ENCODE measurements at places on chromosomes 2 and 18. TPM values are rescaled to one million over a fixed set of nuclear protein-coding genes. Genes with fewer than 3 reads are reported as not detected.
A peak's percentile ranks its signal among the peaks of the same experiment; 100 is the strongest.

DNA sequence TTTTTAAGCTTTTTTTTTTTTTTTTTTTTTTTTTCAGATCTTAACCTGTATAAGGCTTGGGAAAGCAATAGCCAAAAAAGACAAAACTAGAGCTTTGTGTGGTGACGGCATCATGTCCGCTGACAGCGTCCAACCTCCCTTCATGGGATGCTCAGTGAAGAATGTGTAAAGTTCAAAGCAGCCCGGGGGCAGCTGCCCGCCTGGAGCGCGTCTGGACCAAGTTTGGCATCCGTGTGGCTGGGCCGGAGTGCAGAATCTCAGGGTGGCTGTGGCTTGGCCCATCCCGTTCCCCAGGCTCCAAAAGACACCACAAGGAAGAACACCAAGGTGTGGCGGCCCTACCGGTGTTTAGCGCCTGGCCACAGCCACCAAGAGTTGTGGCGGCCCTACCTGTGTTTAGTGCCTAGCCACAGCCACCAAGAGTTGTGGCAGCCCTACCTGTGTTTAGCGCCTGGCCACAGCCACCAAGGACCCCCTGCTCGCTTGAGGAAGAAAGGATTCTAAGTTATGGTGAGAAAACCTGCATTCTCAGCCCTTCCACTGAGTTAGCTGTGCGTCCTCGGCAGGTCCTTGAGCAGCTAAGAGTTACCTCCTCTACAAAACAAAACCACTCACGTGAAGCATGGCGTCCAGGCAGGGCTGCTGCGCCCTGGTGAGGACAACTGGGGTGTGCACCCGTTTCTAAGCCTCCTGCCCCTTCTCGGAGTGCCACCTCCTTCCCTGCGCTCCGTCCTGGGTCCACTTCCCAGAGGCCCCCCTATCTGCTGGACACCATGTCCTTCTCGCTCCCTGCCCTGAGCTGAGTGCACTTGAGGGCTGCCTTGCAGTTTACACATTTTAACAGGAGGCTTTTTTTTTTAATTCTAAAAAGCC is 103.6 kb upstream of the SALL3 start:
- DNase-seq: no peak

DNA sequence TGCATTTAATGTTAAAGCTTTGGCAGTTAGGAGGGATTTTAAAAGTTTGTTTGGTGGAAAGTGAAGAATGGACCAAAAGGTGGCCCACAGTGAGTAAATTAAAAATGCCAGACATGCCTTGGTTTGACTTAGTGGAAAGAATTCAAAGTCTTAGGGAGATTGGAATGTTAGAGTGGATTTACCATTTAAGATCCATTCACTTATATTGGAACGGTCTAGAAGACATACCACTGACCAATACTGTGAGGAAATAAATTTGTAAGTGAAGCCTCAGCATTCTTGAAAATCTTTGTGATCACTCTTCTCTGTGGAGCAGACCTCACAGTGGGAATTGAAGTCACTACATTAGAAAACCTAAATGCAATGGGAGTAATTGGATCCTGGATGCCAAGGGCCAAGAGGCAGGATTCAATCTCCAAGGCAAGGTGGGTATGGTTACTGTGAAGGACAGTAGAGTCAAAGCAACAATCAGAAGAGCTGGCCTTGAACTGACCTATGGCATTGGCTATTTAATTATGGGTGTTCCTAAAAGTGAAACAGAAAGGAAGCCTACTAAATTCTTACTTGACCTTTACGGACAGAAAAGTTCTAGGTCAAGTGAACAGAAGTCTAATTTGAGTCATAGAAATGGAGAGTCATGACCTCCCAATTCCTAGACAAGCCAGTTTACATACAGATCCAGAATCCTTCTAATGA is 40.2 kb upstream of the VRK2 start:
- DNase-seq: no peak

GRCh38 chr2:75033516-75033915 is 75.1 kb downstream of the POLE4 start:
- DNase-seq: no peak

DNA sequence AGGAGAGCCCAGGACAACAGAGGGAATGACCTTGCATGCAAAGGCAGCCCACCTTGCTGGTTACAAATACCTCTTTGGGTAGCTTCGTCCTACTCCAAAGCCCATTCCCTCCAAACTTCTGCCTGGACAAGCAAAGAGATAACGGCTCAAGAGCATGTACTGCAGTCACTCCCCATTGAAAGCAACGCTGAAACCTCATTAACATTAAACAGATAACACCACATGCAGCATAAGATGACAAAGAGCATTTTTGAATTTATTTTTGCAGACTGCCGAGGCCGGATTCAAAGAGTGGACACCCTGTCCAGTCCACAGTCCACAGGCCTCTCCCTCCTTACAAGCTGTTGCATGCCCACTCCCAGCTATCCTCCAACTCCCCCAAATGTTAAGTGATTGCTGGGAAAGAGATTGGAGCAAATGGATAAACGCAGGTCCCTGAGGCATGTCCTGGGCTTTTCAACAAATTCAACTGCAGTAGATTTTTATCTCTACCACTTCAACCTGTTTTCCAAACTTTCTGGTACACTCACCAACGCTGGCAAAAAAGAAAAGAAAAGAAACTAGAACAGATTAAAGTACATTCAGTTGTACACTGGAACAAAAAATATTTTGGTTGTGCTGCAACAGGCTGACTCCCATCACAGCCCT is 40.1 kb downstream of the MREG start:
- no peak for DNase-seq

- DNase-seq: no peak
Measured at GRCh38 chr2:109531221-109531620, 82.5 kb downstream of the SEPTIN10 start.

DNA sequence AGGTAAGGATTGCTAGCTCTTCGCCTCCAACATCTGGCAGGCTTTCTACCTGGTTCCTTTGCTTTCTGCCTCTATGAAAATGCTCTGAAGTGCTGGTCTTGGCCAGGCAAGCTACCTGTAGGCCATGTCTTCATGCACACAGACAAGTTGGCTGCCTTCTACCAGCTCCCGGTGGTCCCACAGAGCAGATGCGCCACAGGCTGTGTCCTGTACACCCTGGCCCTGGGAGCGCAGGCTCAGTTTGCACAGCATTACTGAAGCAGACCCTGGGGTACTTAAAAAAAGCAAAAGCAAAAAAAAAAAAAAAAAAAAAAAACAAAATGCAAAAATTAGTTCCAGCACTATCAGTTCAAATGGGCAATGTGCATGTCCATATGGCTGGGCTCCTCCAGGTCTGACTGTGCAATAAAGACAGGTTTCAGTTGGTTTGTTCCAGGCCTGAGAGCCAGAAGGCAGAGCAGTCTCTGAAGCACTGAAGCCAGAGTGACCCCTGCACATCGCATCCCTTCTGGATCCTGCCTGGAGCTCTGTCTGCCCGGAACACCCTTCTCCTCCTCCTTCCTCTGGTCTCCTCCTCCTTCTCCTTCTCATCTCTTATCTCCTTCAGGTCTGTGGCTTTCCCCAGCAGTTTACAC is 288.0 kb upstream of the REV1 start:
- no peak for DNase-seq

GRCh38 chr2:137183206-137183898 is 418.0 kb downstream of the THSD7B start:
- no peak for DNase-seq

DNA sequence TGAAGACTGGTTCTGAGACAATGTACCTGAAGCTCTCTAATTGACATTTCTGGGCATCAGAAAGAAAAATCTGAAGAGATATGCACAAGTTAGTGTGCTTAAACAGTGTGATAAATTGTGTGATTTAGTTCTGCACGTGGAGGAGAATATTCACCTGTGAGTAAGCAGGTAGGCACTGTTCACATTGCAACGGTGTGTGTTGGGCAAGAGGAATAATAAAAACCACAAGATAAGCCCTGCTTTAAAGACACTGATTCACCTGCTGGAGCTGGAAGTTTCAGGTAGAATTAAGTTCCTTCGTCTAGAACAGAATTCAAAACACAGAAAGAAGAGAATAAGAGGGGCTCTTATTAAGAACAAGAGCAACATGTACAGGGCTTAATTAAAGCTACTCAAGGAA is 864.3 kb upstream of the SOX11 start:
- DNase-seq: no peak

- DNase-seq: peak; percentile 90
Measured at GRCh38 chr2:134677856-134678756, 40.7 kb downstream of the TMEM163 start.

GRCh38 chr18:9507565-9508088 is 32.3 kb downstream of the RALBP1 start:
- DNase-seq: no peak

GRCh38 chr2:146481629-146482028 is 1363.2 kb upstream of the ACVR2A start:
- DNase-seq: no peak

GRCh38 chr2:157326698-157327097 is 1.1 kb upstream of the ERMN start:
- no peak for DNase-seq

DNA sequence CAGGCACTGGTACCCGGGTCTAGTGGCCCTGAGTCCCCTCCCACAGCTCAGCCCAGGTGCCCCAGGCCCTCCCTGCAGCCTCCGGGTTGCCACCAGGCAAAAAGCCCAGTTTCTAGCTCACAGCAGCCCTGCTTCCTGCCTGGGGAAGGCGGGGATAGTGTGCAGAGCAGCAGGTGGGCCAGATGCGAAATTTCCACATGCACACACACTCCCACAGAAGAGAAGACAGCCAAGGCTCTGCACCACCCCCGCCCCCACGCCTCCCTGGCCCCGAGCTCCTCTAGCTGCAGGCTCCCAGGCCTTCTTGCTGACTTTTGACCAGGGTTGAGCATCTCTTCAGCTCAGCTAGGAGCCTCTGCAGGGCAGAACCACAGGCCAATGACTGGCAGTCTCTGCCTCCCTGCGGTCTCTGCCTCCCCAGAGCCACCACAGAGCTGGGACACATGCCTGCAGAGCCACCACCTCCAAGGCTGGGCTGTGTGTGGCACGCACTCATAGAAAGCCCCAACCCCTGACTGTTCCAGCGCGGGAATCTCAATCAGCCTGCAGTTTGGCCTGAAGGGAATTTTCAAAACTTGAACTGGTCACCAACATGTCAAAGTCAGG is 7.2 kb downstream of the SLC66A2 start:
- DNase-seq: no peak

DNA sequence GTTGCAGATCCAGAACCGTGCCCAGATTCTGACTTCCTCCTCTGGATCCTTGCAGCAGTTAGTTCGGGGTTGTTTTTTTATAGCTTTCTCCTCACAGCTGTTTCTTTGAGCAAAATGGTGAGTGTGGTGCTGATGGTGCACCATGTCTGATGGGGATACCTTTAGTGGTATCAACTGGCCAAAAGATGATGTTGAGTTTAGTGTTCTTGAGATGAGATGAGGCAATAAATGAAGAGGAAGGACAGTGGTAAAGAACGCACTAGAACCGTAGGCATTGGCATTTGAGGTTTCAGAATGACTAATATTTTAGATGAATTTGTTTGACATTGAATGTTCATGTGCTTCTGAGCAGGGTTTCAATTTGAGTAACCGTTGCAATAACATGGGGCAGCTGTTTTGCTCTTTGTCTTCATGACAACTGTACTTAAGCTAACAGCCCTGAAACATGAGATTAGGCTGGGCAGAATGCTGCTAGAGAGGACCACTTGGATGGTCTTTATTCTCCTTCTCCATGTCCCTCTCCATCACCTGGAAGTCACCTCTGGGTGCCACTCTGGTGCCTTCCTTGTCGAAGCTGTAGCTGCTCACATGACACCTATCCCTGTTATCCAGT is 3.9 kb downstream of the CTLA4 start:
- DNase-seq: no peak

DNA sequence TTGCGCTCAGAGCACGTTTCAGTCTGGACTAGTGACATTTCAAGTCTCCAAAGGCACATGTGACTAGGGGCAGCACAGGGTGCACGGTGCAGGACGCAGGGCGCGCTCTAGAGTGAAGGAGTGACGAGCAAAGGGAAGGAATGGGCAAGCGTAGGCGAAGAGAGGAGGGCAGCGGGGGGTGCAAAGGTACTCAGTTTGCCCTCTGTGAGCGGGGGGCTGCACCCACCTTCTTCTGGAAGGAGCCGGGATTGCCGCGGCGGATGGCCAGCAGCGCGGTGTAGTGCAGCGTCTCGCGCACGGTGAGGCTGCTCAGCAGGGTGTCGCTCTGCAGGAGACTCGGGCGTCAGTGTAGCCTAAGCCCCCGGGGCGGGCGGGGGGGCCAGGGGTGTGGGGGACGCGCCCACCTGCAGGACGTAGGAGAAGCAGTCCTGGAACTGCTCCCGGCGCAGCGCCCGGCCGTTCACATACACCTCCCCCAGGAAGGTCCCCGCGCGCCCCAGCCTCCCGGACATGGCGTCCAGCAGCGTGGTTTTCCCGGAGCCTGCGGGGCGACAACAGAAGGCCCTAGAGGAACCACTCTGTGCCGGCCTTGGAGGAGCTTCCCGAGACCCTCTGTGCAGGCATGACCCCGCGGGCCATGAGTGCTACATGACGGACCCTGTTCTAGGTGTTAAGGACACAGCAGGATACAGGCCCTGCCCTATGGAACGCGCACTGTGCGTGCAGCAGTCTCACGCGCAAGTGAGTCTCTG is 6.9 kb downstream of the ABCG5 start:
- DNase-seq: no peak

GRCh38 chr18:35750929-35751328 is 169.4 kb downstream of the GALNT1 start:
- DNase-seq: no peak

GRCh38 chr2:159137511-159138241 is 148.8 kb downstream of the WDSUB1 start:
- DNase-seq: no peak

- DNase-seq: no peak
Measured at GRCh38 chr18:23438608-23439366, 14.3 kb upstream of the RIOK3 start.

DNA sequence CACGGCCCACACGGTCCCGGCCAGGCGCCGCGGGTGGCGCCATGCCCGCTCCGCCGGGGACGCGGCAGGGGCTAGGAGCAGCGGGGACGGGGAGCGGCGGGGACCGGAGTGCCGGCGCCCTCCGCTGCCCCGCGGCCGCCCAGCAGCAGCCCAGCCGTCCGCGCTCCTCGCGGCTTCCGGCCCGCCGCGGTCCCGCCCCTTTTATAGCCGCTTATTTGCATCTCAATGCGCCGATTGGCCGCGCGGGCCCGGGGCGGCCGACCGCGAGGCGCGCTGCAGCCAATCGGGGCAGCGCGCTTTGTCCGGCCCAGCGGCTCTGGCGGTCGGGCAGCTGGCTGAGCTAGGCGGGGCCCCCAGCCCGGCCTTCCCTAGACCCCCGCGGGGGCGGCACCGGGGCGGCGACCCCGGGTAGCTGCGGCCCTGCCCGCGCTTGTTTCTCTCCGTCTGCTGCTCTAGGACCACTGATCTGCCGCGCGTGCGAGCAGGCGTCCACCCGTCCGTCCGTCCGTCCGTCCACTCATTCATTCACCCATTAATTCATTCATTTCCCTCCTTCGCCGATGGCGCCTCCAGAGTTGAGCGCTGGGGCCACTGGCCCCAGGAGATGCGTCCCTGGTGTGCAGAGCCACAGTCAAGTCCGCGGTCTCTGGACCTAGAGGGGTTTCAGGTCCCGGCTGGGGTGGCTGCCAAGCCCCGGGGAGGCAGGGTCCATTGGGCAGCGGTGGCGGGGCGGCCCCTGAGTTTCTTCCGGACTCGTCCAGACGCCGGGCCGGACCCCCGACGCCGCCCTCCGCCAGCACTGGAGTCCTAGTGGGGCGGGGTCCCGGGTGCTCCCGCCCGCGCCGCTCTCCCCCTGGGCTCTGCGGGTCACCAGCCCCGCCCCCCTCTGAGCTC is at the start of gene HES6:
HES6 (minus strand) TSS at position 176 of the 894 bp plus-strand sequence; CDS start at position 43, 133 bp downstream.
- DNase-seq: peak; percentile 88

- DNase-seq: no peak
Measured at GRCh38 chr2:216882876-216883275, 23.0 kb upstream of the TNP1 start.

HOXD10 gene
- polyA plus RNA-seq: 0.26 TPM

HOXD13 gene
- polyA plus RNA-seq: not detected

SCN2A gene
- 0.14 TPM for polyA plus RNA-seq

ZAP70 gene
- polyA plus RNA-seq: 6.0 TPM

KCNJ3 gene
- 0.40 TPM for polyA plus RNA-seq

TOGARAM2 gene
- 1.1 TPM for polyA plus RNA-seq
